ENCODE measurements at places on chromosomes 5 and 9.

DNA sequence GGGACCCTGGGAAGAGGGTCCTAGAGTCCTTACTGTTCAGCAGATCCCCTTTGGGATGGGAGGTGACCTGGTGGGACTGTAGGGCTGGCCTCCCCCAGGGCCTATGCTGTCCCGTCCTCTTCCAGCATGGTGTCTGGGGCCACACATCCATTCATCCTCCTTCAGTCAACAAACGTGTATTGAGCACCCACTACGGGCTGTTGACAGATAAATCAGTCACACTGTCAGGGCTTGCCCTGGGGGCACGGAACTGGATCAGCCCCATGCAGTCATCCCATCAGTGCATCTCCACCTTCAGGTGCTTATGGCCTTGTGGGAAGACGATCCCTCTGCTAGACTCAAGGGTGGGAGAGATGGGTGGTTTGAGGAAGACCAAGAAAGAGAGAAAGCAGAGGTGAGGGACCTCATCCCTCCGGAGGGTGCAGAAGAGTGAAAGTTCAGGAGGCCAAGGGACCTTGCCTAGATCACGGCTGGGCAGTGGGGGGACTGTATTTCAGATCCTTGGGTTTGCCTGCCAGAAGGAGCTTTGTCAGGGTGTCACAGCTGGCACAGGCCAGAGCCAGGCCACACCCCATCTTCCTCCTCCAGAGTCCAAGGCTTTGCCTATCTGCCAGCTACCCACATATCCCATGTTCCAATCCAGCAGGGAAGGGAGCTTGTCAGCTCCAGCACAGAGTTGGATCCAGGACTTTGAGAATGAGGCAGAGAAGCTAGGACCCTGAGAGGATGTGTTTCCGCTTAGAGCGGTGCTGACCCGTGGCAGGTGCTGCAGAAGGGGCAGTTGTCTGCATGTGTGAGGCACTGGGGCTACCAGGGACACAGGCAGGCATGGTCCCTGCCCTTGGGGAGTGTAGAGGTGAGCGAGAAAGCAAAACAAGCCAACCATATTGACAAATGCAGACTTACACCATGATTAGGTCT is 30.5 kb downstream of the COL27A1 start:
- DNase-seq = no peak

DNA sequence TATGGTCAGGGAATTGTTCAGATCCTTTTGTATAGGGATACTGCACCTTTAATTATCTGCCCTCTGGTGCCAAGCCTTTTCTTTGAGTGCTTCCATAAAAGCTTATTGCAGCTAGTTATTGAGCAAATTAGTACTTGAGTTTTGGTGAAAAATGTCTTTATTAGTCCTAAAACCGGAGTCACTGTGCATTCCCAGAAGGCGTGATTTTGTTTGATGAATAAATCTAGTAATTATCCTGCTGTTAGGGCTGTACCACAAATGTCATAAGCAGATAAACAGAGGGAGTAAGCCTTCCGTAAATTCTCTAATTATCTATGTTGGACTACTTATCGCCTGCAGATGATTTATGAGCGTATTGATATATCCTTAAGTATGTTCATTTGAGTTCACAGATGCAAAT is 620.7 kb upstream of the ARRDC3 start:
- DNase-seq = no peak

GRCh38 chr5:37840053-37841034 is 503 bp upstream of the GDNF start:
- no peak for DNase-seq

DNA sequence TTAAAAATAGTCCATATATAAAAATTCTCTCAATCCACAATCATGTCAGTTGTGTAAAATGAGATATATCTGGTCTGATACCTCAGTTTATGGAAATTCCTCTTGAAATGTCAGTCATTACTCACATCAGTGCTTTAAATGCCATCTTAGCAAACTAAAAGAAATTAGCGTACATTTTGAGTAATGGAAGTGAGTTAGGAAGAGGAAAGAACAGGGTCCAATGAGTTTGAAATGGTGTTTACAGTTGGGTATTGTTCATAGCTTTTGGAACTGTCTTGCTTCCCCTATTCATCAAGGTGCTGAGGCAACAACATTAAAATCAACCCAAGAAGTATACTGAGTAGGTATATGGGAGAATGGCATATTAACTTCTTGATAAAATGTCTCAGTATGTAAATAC is 8.7 kb upstream of the MTX3 start:
- DNase-seq = no peak

- no peak for DNase-seq
Measured at GRCh38 chr5:73327908-73328455, 120.6 kb downstream of the FOXD1 start.

DNA sequence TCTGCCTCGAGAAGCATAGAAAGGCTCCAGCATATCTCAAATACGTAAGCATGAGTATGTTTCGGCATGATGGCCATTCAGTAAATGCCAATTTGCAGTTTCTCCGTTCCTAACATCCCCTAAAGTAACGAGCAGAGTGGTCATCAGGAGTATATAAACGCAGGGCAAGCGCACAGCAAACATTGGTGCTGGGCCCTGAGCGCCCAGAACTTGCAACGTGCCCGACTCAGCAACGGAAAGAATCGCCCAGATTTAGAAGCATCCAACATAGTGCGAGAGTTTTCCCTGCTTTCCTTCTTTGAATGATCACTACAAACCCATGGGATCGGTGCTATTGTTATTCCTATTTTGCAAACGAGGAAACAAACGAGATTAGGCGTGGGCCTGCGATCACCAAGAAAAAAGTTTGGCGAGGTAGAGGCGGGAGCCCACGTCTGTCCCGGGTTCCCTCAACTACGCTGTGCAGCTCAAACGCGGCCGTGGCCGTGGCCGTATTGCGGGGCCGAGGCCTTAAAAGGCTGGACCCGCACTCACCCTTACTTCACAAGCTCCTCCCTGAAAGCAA is 505 bp downstream of the RPS14 start:
- no peak for DNase-seq

DNA sequence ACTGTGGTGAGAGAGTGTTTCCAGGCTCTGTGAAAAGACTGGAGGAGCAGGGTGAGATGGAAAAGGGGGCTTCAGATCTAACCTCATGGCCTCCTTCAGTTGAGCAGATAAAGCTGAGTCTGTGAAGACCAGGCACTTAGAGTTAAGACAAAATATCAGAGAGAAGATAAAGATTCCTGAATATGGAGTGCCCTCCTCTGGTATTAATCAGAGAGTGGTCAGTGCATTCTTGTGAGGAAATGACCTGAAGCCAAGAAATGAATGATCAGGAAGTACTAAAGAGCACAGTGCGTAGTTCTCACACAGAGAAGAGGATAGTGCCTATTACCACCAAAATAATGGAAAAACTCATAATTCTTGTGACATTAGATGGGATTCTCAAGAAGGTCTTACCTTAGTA is 1417.0 kb upstream of the ACO1 start:
- no peak for DNase-seq

DNA sequence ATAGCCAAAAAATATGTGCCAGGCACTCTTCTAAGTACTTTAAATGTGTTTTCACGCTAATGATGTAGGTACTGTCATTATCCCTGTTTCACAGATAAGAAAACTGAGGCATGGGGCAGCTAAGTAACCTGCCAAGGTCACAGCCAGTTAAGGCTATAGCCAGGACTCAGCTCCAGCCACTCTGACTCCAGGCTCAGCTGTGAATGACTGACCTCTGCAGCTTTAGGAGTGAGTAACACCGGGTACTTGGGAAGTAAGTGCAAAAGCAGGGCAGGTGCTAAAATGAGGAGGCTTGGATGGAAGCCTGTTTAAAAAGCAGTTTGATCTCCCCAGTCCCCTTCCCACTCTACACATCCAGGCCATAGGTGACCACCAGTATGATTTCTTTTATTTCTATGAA is 10.6 kb upstream of the SHC3 start:
- no peak for DNase-seq

DNA sequence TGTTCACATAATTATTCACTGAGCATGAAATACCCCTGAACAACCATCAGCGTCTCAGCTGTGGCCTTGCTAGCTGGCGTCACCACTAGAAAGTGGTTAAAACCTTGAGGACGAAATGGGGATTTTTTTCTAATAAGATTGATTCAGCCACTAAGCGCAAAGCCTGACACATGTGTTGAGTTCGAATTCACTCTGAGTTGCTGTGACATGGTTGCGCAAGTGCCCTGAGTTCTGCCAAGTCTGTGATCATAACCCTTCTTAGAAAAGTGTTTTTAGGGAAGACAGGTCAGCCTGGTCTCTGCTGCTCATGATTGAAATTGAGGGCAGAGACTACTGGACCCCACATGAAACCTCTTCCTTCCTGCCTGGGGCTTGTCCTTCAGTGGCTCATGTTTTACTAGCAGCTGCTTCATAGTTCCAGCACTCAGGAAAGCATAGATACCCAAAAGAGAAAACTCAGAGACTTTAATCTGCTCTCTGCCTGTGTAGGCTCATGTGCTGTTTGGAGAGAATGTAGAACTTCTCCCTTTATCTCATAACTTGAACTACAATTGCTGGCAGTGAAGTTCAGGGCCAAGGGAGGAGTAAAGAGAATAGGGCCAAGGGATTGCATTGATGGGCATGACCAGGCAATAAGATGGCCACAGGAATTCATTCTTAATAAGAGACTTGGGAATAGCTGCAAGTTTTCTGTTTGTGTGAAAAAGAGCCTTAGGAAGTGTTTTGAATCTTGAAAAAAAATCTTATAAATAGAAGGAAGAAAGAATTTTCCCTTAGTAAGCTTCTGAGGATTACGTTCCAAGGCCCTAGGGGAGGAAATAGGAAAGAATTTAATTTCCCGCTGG is 66.8 kb upstream of the CXCL14 start:
- no peak for DNase-seq

- no peak for DNase-seq
Measured at GRCh38 chr5:19660679-19661078, 327.3 kb downstream of the CDH18 start.

- DNase-seq = no peak
Measured at GRCh38 chr5:43658509-43658908, 55.5 kb downstream of the NNT start.

DNA sequence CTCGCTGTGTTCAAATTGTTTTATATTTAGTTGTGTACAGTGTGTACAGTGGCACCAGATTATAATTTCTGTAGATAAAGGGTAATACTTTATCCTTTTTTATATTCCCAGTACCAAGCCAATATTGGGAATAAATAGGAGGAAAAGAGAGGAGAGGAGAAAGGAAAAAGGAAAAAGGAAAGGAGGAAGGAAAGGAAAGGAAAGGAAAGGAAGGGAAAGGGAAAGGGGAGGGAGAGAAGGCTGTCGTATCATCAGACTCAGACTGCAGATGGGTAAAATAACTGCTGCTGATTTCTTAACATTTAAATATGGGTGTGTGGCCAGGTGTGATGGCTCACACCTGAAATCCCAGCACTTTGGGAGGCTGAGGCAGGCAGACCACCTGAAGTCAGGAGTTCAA is 51.0 kb downstream of the C5orf22 start:
- no peak for DNase-seq

DNA sequence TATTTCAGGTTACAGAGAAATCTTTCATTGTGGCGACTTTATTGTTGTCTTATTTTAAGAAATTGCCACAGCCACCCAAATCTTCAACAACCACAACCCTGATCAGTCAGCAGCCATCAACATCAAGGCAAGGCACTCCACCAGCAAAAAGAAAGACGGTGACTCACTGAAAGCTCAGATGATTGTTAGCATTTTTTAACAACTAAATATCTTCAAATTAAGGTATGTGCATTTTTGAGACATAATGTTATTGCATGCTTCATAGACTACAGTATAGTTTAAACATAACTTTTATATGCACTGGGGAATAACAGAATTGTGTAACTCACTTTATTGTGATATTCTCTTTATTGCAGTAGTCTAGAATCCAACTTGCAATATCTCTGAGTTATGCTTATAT is 263.4 kb downstream of the TMEM232 start:
- DNase-seq = no peak

DNA sequence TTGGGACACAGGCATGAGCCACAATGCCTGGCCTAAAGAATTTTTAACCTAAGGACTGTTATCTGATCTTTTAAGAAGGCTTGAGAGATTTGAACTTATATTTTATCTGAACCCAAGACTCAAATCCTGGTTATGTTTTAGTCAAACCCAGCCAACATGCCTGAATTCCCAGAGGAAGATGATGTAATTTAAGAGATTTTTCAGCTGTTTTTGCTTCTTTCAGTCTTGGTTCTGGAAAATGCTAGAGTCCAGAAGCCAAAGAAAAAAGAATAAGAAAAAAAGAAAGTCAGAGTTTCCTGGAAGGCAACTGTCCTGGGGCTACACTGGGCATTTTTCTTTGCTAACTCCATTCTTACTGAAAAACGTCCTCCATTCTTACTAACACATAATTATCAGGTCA is 85.8 kb downstream of the SNX18 start:
- no peak for DNase-seq

GRCh38 chr9:118561051-118561450 is 808.2 kb downstream of the BRINP1 start:
- no peak for DNase-seq

GRCh38 chr5:147911427-147911826 is 5.1 kb upstream of the C5orf46 start:
- no peak for DNase-seq

- no peak for DNase-seq
Measured at GRCh38 chr9:90095682-90096081, 490.9 kb downstream of the GADD45G start.

GRCh38 chr9:38068701-38069628 is at the start of gene SHB:
Gene SHB, minus strand, starts transcription at chr9:38069227. Its CDS starts 582 bp downstream, at chr9:38068645.
- DNase-seq = peak; percentile 70

DNA sequence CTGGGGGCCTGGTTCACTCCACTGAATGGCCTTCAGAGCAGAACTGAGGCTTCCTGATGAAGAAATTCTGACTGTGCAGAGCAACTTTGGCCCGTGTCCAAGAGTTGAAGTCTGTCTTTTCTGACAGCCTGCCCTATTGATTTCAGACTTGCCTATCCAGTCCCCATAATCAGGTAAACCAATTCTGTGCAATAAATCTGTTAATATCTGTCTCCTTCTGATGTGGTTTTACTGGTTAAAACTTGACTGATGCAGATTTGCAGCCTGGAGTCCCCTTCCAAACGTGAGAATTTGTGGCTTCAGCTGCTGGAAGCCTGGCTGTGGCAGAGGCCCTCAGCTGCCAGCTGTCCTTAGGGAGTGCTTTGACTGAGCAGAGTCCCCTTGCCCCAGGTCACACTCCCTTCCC is 283.9 kb upstream of the ANKRD55 start:
- no peak for DNase-seq

- DNase-seq = no peak
Measured at GRCh38 chr9:726005-726404, 115.5 kb upstream of the DMRT1 start.

DNA sequence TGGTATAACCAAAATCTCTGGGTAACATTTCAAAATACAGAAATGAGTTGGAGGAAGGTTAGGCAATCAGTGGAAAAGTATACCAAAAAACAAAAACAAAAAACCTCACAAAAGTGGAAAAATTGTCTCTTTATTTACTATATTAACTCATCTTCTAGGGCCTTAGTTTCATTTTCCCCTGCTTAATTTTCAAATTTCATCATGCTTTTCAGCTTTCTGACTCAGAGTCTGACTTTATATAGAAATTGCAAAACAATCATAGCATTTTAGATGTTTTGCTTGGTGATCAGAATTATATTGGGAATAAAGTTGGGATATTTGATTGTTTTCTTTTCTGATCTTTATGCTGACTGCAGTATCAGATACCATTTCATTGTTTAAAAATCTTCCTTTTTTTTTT is 257.0 kb upstream of the PRR16 start:
- no peak for DNase-seq

- no peak for DNase-seq
Measured at GRCh38 chr5:174020928-174021304, 24.6 kb upstream of the NSG2 start.

GRCh38 chr5:33769196-33769595 is 122.6 kb downstream of the ADAMTS12 start:
- no peak for DNase-seq
